ENCODE measurements at places on chromosomes 6 and 20.

DNA sequence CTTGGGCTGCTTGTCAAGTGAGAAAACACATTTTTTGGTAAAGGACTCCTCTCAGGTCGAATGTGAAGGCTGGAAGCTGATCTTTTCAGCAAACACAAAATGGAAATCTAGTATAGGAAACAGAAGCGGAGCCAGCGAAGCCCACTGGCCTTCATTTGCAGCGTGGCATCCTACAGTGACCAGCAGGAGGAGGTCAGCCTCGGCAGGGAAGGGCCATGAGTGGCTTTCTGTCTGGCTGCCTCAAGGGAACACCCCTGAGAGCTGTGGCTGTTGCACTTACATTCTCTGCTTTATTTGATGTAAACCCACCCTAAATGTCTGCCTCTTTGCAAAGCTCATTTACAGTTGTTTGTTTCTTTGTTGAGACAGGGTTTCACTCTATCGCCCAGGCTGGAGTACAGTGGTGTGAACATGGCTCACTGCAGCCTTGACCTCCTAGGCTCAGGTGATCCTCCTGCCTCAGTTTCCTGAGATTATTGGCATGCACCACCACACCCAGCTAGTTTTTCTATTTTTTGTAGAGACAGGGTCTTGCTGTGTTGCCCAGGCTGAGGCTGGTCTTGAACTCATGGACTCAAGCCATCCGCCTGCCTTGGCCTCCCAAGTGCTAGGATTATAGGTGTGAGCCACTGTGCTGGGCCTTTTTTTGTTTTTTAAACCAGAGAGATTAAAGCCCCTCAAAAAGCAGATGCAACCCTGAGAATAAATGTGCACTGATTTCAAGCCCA is 322.0 kb upstream of the SOX4 start:
- DNase-seq, result no peak

DNA sequence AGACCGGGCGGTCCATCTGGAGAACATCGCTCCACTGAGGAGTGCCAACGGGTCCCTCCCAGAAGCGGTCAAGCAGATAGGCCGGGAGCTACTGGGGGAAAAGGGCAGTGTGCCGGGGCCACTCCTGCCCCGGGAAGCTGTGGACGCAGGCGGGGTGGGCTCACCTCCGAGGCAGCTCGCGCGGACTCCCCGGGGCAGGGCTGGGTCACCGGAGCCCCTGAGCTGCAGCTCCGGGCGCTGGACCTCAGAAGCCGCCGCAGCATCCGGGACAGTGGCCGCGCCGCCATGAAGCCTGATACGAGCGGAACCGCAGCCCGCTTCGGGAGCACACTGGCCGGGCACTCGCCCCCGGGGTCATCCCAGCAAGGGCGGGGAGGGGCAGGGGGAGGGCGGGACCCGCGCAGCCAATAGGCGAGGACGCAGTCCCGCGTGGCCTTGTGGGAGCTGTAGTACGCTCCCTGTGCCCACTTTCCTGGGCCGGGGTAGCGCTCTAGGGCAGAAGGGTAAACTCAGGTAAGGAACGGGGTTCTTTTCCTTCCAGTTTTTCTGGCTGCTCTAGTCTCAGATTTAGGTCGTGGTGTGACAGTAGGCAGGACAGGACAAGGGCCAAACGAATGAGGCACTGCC is at the start of gene MOCS1:
Gene MOCS1 (minus strand): TSS at position 332 of the 627 bp plus-strand sequence. CDS start 45 bp downstream, at position 287.
- peak; percentile 17 for DNase-seq

- no peak for DNase-seq
These were observed 11.5 kb upstream of the MUC22 start for GRCh38 chr6:30998785-30999184.

GRCh38 chr20:5095931-5096330 is 23.8 kb downstream of the PCNA start:
- no peak for DNase-seq

- DNase-seq, result no peak
These were observed 1358.6 kb upstream of the GJE1 start for GRCh38 chr6:140774080-140774505.

DNA sequence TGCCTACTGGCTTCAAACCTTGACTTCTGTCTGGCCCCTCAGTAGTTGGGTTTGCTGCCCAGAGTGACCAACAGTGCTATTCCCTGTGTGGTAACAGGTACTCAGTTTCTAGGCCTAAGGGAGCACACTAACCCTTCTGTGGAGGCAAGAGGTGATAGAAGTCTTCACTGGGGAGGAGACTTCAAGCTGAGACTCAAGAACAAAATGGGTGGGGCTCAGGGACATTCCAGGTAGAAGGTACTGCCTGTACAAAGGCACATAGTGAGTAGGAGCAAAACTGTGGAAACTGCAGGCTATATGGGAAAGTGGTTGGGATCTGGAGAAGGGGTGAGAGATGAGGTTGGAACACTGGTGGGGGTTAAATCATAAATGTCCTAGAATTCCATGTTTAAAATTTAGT is 2.3 kb upstream of the SCAND1 start:
- DNase-seq, result no peak
